ENCODE measurements at places on chromosomes 1 and 21. TPM values are rescaled to one million over a fixed set of nuclear protein-coding genes. Genes with fewer than 3 reads are reported as not detected.

The DMBX1 gene
- total RNA-seq: not detected

The C1orf53 gene
- total RNA-seq: 17.3 TPM

The HRNR gene
- total RNA-seq: not detected

The KCNE2 gene
- not detected for total RNA-seq

The BSND gene
- not detected for total RNA-seq

The CDC7 gene
- 3.5 TPM for total RNA-seq

The MPZ gene
- total RNA-seq: 0.11 TPM

The CCDC24 gene
- total RNA-seq: 4.7 TPM

The REN gene
- not detected for total RNA-seq

The FCGR3B gene
- not detected for total RNA-seq

The SLC6A9 gene
- total RNA-seq: 22.2 TPM

The NBPF3 gene
- 18.5 TPM for total RNA-seq

GRCh38 chr1:67685558-67686266, 711 bp downstream of the GADD45A start:
- DNase-seq: peak; percentile 82

GRCh38 chr1:201525193-201525778, 13.6 kb upstream of the NAV1 start:
- no peak for DNase-seq

- no peak for DNase-seq
Observed at GRCh38 chr1:46150085-46150484, 17.7 kb upstream of the PIK3R3 start.

- peak; percentile 86 for DNase-seq
Observed at GRCh38 chr1:67575861-67576260, 109.1 kb upstream of the GADD45A start.

DNA sequence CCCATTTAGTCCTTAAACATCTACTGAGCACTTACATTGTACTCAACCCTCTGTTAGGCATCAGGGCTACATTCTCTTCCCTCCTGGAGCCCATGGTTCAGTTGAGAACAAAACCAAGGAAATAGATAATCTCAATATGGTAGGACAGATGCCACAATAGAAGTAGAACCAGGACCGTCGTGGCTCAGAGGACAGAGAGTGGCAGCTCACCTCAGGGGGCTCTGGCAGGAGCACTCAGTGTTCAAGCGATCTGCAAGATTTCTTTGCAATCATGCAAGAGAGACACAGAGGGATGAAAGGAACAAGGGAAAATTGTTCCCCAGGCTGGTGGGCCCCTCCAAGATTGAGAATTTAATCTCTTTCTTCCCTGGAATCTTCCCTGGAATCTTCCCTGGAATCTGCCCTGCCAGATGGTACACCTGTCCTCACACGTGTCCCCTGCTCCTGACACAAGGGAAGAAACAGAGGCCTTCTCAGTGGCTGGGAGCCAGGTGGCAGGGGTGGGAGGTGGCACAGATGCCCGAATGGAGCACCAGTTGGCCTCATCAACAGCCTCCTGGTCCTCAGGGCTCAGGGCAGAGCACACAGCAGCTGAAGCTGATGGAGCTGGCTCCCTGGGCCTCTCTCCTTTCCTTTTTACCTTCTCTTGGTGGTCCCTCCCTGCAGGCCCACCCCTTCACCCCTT, 135.4 kb downstream of the PLXNA2 start:
- DNase-seq: no peak

DNA sequence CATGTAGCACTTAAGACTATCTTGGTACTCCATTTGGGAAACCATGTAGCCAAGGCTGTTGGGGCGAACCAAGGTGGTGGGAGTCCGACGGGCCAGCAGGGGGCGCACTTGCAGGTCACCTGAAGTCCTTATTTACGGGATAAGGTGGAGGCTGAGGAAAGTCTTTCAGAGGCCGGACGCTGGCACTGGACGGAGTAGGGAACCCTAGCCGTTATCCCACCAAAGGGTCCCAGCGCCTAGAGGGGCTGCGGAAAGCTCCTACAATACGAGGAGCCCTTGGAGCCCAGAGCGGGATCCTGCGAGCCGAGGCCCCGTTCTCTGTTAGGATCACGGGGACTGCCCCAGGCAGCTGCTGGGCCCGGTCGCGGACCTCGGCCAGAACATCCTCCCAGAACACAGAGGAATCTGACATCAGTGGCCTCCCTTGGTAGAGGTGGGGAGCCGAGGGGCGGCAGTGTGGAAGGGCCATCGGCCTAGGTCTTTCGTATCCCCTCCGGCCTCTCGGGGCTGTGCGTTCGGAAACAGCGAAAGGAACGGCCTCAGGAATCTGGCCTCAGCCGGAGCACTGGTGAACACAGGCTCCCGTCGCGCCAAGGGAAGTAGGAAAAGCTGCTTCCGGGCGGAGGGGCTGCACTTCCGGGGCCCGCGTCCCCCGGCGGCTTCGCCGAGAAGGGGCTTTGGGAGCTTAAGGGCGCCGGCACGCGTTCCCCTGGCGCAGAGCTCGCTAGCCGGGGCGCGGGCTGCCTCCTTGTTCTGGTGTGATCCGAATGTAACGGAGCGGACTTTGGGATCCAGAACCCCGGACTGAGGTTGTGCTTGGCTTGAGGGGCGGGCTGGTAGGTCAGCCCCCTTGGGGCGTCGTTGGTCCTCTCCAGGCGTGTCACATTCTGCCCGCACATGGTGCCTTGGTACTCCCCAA, 29.9 kb upstream of the RPTN start:
- DNase-seq: peak; percentile 86

- no peak for DNase-seq
Observed at GRCh38 chr1:7760245-7760644, 10.9 kb upstream of the VAMP3 start.

GRCh38 chr1:209743145-209743482, 12.7 kb upstream of the TRAF3IP3 start:
- peak; percentile 58 for DNase-seq

DNA sequence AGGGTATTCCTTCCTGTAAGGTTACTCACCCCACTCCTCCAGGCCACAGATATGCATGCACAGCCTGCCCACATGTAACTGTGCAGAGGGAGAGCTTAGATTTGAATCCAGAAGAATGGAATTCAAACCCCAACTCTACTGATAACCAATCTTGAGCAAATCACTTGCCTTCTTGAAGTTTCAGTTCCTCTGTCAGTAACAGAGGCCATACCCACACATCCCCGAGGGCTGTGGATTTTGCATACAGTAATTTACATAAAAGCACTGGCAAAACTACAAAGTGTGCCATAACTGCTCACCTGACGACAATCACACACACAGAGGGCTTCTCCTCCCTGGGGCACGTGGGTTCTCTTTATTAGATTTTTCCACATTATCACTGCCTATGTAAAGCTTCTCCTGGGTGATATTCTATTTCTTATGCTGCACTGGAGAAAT, 18.6 kb downstream of the CD247 start:
- DNase-seq: no peak

- no peak for DNase-seq
Observed at GRCh38 chr1:102120910-102121309, 124.2 kb upstream of the OLFM3 start.

DNA sequence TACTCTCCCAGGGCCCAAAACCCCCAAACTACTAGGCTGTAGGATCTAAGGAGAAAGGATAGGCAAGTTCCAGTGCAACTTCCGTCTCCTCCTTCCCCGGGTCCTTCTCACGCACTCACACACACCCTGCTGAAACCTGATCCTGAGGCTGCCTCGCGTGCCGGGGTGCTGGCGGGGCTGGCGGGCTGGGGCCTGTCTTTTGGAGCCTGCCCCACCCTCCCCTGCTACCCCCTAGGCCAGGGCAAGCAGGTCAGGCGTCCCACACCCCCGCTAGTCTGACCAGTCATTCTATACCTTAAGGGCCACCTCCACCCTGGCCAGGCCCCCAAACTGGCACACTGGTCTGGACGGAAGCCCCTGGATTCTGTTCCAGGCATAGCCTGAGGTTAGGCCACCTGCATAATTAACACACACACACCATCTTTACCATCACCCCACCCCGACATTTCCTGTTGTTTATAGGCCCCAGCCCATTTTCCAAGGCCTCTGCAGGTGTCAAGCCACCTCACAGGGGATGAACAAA, 48.3 kb upstream of the ARTN start:
- DNase-seq: no peak

DNA sequence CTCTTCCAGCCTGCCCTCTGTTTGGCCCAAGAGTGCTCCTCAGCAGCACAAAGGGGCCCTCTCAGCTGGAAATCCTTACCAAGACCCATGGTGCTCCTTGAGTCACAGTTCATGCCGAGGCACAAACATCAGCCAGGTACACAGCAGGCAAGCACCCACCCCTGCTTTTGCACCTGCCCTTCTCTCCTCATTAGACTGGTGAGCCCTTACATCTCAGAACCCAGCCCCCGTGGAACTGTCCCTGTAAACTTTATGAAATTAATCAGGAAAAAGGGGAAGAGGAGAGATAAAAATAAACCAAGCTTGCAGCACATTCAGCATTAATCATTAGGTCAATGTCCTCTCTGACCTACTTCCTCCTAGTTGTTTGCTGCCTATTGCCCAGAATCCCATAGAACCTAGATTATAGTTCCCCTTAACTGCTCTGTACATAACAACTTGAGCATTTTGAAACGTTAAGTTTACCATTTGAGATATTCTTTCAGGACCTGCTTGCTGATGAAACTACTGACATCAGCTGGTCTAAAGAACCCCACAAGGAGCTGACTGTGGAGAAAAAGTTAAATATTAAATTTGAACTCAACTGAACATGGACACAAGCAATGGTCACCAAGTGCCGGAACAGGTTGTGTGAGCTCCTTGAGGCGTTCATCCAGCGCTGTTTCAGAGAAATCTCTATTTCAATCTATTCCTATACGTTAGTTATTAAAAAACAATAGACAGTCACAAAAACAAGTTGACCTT, 738.4 kb downstream of the MATN1 start:
- DNase-seq: no peak

DNA sequence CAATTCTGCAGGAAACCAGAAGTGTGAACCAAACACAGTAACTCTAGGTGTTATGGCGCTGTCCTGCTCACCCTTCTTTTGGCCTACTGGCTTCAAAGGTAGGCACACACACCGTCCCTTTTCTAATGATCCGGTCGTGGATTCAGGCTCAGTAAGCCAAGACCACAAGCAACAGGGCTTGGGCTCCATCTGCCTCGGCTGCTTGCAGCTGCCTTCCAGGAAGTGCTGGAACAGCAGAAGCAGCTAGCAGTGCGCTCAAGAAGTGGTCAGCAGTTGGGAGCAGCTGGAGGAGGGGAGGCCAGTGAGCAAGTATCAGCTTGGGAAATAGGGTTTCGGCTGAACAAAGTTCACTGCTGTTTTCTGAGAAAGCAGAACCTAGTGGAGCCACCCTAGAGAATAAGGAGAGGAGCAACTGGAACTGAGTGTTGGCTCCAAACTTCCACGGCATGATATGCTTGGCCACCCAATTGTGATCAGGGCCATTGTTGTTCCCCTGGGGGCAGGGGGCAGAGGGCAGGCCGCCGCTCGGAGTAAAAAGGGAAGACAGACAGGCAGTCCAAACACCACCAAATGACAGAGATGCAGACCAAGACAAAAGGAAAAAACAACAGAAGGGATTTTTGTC, 173.4 kb downstream of the TOMM20 start:
- no peak for DNase-seq

- DNase-seq: no peak
Observed at GRCh38 chr1:60461925-60462595, 388.5 kb upstream of the C1orf87 start.

DNA sequence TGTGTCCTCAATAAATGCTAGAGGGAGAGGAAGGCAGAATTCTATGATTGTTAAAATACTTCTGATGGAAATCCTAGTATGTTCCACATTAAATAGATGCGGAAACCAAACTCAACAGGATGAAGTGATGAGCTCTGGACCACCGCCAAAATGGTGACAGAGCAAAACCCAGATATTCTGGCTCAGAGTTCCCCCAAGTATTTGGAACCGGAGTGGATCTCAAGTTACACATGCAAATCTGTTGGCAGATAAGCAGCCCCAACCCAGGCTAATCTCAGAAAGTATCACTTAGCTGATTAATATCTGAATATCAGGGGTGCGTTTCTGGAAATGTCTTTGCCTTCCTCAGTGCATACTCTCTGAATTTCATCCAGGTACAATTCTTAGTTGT, 17.4 kb upstream of the GRHL3 start:
- DNase-seq: peak; percentile 69

DNA sequence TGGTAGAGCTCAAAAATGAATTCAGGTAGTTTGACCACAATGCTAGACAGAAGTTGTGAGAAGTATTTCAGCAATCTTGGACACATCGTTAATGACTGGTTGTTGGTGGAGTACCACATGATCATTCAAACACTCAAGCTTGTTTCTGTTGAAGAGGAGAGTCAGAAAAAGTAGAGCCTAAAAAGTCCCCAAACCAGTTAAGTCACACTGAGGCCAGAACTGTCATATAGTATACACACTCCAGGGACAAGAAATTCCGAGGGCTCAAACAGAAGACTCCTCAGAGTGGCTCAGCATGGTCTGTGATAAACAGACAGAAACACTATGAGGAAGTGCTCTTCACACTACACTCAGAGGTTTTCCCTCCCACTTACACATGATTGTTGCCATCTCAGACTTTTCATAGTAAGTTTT, 5.8 kb downstream of the TRIM33 start:
- DNase-seq: no peak

- DNase-seq: no peak
Observed at GRCh38 chr21:36485476-36485875, 5.6 kb upstream of the CLDN14 start.

- DNase-seq: no peak
Observed at GRCh38 chr1:161381707-161382106, 14.0 kb upstream of the CFAP126 start.

DNA sequence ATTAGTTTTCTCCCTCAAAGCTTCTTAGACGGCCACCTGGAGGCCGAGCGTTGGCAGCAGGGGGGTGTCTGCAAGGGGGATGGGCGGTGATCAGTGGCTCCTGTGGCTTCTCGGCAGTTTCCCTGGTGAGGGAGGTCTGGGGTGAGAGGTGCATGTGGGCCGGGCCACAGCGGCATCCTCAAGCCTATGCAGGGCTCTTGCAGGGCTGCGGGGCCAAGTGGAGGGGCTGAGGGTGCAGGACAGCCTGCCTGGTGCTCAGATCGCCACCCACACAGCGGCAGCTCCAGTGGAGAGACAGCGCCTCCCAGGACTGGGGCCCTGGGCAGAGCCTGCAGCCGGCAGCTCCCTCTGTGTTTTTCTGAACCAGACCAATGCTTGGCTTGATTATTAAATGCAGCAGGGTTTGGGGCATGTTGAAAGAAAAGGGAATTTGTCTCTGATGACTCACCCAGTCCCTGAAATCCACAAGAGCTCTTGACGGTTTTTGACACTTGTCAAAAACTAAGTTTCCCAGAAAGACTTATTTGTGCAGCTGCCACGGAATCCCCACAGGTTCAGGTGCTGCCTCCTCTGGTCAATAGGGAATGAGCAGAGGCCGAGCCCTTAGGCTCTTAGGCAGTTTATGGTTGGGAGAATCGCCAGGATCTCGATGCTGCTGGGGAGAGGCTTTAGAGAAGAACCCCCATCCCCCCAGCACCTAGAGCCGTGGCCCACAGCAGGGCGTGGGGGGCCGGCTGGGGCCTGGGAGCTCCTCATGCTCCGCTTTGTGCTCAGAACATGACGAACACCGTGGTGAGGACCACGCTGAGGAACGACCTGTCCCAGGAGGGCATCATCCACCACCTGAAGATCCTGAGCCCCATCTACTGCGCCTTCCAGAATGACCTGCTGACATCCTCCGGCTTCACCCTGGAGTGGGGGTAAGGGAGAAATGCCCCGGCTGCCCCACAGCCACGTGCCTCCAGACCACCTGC, 54.7 kb downstream of the UMODL1 start:
- peak; percentile 54 for DNase-seq

GRCh38 chr1:93668121-93668520, 13.5 kb downstream of the BCAR3 start:
- no peak for DNase-seq

Data from GM23248 (cell line).